ENCODE measurements at places on chromosomes 13 and 19.
A peak's percentile ranks its signal among the peaks of the same experiment; 100 is the strongest.

DNA sequence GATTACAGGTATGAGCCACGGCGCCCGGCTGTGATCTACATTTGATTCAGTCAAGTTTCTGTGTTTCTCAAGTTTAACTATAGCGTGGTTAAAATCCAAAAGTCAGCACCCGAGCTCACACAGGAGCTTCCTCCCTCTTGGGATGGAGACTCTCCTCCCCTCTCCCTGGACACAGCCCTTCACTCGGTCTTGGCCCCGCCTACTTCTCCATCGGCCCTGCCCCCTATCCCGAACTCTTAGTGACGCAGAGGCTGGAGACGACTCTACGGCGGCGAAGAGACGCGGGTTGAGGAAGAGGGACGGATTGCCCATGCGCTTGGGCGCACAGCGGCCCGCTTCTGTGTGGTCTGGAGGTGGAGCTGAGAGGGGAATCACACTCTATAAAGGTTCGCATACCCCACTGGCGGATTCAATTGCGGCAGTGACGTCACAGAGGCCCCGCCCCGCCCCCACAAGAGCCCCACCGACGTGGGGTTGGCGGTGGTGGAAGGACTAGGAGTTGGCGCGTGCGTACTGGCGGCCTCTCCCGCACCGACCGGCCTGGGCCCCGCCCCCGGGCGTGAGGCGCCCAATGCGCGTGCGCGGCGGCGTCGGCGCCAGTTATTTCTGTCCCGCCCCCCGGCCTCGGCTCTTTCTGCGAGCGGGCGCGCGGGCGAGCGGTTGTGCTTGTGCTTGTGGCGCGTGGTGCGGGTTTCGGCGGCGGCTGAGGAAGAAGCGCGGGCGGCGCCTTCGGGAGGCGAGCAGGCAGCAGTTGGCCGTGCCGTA is at the start of gene TRIM28:
TRIM28 (plus strand) TSS at position 239 of the 765 bp plus-strand sequence. CDS start 694 bp downstream, outside the sequence.
- no peak for DNase-seq

- DNase-seq: no peak
Observed at GRCh38 chr13:81498969-81499368, 1158.0 kb upstream of the SPRY2 start.

- no peak for DNase-seq
Observed at GRCh38 chr13:51674276-51674675, 90.0 kb downstream of the WDFY2 start.

DNA sequence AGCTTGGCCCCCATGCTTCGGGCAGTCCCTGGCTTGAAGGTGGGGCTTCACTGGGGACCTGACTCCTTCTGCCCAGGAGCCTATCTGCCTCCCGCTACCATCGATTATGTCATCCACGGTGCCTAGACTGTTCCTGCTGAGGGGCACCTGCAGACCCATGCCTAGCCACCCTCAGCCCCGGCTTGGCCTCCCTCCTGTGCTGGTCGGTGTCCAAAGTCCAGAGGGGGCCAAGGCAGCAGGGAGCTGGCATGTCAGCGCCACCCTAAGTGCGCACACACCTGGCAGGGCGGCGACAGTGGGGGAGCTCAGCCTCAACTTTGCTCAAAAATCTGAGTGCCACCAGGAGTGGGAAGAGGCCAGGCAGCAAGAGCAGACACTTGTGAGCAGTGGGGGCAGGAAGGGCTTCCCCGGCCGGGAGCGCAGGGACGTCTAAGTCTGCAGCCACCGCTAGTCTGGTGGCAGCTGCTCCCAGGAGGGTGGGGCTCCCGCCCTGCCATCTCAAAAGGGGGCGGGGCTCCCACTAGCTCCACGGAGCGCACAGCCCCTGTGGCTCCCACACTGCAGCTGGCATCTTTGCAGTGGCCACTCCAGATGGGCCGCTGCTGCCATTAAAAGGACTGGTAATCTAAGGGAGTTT is 13.5 kb upstream of the URAD start:
- no peak for DNase-seq

GRCh38 chr13:54175466-54175865 is 1146.9 kb downstream of the OLFM4 start:
- no peak for DNase-seq

- no peak for DNase-seq
Observed at GRCh38 chr19:36526581-36526980, 1.5 kb downstream of the ZNF260 start.

GRCh38 chr13:36163809-36164308 is 32.7 kb upstream of the DCLK1 start:
- peak; percentile 33 for DNase-seq

DNA sequence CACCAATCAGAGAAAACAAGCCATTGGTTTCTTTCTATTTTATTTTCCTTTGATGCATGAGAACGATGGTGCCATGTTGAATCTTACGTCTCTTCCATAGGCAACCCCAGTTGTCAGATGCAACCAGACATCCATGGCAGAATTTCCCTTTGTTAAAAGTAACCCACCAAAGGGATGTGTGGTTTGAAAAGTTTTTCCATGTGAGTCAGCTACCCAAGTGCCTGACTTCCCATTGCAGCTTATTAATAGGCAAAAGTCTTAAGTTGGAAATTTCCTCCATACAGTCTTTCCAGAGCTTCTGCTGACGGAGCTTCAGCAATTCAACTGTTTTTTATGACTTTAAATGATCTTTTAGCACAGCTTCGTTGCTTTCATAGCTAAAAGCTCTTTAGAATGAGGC is 73.8 kb upstream of the FAM216B start:
- no peak for DNase-seq

- DNase-seq: no peak
Observed at GRCh38 chr13:112972867-112973576, 4.0 kb downstream of the MCF2L start.

DNA sequence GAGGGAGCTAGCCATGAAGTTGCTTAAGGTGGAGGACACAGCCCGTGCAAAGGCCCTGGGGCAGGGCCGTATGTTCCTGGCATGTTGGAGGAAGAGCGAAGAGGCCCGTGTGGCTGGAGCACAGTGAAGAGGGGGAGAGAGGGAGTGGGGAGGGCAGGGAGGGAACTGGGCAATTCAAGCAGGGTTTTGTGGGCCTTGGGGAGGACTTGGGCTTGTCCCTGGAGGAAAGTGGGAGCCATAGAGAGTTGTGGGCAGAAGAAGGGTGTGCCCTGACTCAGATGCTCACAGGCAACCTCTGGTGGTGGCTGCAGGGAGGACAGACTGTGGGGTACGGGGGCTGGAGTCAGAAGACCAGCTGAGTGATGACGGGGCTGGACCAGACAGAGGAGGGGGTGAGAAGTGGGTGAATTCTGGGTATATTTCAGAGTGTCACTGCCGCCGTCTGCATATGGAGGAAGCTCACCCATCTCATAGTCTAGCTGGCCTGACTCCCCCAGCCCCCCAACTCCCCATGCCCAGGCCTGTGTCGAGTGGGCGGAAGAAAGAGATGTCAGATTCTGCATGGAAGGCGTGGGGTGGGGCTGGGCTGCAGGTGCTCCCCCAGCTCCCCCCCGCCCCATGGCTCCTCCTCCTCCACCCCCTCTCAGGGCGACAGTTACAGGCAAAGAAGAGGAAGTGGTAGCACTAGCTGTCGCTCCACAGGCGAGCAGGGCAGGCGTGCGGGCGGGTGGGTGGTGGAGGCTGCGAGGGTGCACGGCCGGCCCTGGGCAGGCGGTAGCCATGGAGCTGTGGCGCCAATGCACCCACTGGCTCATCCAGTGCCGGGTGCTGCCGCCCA is at the start of gene VAV1:
VAV1 (plus strand) TSS at position 681 of the 838 bp plus-strand sequence; CDS start at position 781, 100 bp downstream.
- peak; percentile 13 for DNase-seq

GRCh38 chr19:37966662-37967231 is 59.7 kb downstream of the SIPA1L3 start:
- DNase-seq: no peak

DNA sequence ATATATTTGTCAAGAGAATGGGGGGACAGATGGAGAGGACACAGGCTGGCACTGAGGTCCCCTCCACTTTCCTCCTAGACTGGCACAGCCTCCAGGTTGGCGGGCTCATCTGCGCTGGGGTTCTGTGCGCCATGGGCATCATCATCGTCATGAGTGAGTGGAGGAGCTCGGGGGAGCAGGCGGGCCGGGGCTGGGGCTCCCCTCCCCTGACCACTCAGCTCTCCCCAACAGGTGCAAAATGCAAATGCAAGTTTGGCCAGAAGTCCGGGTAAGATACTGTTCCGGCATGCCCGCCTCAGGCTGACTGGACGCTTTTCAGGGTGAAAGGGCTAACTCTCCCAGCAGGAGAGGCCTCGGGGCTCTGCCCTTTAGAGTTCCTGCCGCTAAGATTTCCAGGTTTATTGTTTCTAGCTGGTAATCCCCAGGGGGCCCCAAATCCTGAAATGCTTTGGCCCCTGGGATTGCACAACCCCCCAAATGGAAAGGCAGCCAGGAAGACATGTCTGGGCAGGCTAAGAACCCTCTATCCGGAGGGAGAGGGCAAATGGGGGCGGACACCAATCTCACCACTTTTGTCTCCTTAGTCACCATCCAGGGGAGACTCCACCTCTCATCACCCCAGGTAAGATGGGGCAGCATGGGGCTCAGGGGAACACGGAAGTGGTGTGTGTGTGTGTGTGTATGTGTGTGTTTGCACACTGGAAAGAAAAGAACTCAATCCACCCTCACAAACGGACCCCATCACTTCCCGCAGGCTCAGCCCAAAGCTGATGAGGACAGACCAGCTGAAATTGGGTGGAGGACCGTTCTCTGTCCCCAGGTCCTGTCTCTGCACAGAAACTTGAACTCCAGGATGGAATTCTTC is 7.3 kb downstream of the FXYD3 start:
- DNase-seq: no peak

DNA sequence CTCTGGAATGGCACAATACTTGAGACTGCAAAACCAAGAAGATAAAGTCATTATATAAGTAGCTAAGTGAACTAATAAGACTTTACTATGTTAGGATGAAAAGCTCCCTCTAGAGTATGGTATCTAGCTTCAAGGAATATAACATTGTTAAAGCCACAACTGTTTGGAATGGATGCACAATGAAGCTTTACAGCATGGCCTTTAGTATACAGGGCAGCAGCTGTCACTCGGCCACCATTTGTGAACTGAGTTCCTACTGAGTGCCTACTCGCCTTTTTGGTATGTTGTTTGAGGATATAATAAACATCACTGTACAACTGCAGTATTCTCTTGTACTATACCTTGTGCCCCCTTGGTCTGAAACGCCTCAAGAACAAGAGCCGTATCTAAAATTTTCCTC is 6.8 kb downstream of the ALG5 start:
- DNase-seq: no peak

- no peak for DNase-seq
Observed at GRCh38 chr13:53238261-53238660, 209.6 kb downstream of the OLFM4 start.

DNA sequence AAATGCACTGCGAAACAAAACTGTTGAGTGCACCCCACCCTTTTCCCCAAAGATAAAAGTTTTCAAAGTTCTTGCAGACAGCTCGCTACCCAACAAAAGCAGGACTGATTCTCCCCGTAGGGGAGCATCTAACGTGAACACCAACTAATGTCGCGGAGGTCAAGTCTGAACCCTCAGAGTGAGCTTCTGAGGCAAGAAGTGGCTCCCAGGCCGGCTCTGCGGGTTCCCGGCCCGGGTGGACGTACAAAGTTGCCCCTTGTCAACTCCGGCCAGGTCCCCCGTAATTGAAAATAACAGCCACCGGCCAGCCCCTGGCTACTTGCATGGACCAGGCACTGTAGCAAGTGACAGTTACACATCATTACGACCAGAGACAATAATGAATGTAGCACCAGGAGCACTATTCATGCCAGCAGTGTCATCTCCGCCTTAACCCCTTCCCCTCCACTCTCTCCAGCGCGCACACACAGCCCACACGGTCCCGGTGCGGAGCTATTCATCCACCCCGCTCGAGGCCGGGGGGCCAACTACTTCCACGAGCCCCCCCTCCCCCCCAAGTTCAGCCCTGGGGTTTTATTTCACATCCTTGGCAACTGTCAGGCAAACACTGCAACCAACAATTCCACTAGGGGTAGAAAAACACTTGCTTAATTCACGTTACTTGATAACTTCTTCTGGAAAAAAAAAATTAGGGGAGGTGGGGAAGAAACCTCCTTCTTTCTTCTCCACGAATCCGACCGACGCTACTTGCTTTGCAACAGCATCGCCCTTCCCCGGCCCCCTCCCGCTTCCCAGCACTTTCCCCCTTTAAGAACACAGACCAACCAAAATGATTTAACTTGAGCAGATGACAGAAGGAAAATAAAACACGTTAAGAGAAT is 1.2 kb downstream of the KLF12 start:
- no peak for DNase-seq

GRCh38 chr19:16367261-16367683 is 42.6 kb downstream of the KLF2 start:
- DNase-seq: no peak

- peak; percentile 35 for DNase-seq
Observed at GRCh38 chr19:1028062-1028926, 1.9 kb downstream of the CNN2 start.

- peak; percentile 74 for DNase-seq
Observed at GRCh38 chr19:46265217-46265828, 31.5 kb upstream of the HIF3A start.

DNA sequence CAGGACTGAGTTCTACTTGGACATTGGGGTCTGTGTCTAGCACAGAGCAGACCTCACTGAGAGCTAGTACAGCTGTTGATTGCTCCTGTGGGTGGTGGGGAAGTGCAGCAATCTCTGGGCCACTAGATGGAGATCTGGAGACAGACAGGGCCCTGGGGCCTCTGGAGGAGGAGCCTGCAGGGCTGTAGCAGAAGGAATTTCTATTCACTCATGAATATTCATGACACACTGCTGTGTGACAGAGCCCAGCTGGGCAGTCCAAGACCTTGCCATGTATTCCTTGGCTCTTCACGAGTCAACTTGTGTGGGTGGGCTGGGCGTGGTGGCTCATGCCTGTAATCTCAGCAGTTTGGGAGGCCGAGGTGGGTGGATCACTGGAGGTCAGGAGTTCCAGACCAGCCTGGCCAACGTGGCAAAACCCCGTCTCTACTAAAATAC is 37.5 kb downstream of the SUGP2 start:
- DNase-seq: peak; percentile 3

DNA sequence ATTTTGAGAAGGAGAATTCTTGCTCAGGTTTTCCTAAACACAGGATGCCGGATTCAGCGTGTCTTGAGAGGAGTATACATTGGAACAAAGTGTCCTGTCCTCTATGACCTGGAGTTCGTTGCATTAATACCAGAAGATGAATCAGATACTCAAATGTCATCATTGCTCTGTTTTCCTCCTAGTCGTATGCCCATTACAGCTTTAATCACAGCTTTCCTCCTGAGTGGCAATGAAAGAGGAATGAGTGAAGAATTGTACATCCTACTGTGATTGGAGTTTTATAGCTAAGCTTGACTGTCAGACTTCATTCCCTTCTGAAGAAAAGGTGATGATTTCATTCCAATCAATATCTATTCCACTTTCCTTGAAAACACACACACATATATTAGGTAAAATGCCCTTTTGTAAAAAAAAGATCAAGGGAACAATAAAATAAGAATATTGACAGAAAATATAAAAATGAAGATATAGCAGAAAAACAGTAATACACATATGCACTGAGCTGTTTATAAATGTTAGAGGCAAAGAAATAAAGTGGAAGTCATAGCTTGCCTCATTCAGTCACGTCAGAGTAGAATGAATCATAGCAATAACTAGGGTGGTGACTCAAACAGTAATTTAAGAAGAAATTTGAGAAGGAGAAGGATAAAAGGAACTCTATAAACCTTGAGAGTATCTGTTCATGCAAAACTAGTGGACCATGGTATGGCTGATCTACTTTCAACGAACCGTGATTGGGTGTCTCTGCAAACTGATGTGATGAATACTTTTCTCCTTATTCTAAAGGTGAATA is 501.5 kb downstream of the SUCLA2 start:
- no peak for DNase-seq

GRCh38 chr19:41189425-41190065 is 3.5 kb upstream of the CYP2S1 start:
- no peak for DNase-seq

GRCh38 chr13:95552539-95553441 is at the start of gene CLDN10:
TSS of gene CLDN10 (plus strand) at chr13:95552720. CDS start at chr13:95552754, 34 bp downstream.
- no peak for DNase-seq

All from NCI-H774 (cell line).